ENCODE measurements at places on chromosomes 1 and 21.

DNA sequence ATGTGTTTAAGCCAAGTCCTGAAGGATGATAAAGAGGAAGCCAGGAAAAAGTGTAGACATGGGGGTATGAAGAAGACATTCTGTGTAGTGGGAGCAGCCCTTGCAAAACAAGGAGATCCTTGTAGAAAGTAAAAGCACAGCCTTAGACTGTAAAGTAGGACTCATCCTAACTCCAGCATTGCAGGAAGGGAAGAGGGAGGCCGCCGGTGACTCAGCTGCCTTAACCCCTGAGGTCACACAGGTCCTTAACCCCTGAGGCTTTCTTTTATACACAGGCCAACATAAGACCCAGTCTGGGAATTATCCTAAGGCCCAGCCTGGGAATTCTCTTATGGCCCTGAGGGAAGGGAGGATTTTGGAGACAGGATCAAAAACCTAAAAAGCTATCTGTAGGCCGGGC, 18.0 kb downstream of the PGM1 start:
- no peak for DNase-seq

DNA sequence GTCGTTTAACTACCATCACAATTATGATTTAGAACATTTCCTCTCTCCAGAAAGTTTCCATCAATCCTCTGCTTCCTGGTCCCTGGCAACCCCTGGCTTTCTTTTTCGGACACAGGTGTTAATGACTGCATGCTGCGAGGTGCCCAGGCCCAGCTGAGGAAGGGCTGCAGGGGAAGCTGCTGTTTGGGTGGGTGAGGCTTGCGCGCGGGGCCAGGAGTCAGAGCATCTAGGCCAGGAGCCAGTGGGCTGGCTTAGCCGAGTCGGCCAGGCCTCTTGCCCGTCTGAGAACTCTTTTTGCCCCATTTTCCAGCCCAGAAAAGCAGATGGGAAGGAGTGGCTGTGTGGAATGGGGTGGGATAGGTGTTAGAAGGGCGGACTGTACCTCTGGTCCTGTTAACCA, 51.5 kb downstream of the NAV1 start:
- no peak for DNase-seq

DNA sequence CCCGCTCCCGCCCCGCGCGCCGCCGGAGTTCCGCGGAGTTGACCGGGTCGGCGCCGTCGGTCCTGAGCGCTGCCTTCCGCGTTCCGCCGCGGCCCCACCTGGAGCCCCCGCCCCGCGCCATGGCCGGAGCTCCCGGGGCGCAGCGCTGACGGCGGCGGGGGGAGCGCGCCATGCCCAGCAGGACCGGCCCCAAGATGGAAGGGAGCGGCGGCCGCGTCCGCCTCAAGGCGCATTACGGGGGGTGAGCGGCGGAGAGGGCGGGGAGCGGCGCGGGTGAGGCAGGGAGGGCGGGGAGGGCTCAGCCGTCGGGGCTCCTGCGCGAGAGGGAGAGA, 216 bp downstream of the PRKCZ start:
- DNase-seq: no peak

GRCh38 chr1:93675271-93675670, 6.4 kb downstream of the BCAR3 start:
- DNase-seq: no peak
